Fibroblast of lung (primary cell): ENCODE measurements at places on chromosomes 6 and 20.

- peak; percentile 62 for DNase-seq
Observed at GRCh38 chr6:17879184-17879583, 108.3 kb downstream of the KIF13A start.

DNA sequence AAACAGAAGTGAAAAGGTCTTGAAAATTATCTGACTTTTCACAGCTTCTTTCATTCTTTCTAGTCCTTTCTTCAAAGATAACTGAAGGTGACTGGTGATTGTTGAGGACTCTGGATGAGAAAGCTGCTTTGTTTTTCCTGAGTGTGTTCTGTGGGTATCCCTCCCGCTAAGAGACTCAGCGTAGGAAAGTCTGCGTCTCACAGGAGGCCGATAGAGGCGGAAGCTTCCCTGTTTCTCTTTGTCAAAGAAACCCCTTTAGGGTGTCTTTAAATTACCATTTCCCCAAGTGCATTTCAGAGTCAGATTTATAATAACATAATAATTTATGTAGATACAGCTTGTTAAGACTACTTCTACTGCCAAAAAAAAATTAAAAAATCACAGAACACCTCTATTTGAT, 31.2 kb upstream of the IRF4 start:
- DNase-seq, result no peak

DNA sequence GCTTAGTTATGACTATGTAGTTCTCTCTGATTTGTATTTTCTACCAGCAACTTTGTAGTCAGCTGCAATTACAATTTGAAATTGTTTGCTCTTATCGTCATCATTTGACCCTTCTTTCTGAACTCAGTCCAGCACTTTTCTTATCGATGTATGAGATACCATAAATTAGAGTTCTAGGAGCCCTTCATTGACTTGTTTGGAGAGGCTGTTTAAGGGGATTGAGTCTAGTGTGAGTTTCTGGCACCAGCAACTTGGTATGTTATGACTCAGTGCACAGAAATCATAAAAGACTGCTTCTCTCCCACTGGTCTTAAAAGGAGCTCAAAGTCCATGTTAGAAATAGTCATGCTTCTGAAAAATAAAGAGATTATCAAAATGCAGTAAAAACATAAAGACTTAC, 190.3 kb downstream of the TENT5A start:
- DNase-seq, result peak; percentile 68

- DNase-seq, result no peak
Observed at GRCh38 chr20:50668798-50669197, 22.5 kb downstream of the RIPOR3 start.

DNA sequence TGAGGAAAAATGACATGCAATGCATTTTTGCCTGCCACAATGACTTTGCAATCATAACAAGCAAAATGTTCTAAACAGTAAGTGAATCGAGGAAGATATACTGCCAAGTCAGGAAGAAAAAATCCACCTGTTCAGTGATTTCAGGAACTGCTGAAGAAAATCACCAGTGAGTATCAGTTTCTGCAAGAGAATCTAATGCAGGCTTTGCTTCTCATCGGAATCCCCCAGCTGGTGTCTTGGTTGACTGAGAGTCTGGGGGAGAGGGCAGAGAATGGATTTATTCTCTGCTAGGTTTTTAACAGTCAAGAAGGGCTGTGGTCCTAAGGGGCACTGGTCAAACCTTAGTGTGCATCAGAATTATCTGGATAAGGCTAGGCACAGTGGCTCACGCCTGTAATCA, 363.4 kb downstream of the CDH26 start:
- no peak for DNase-seq

DNA sequence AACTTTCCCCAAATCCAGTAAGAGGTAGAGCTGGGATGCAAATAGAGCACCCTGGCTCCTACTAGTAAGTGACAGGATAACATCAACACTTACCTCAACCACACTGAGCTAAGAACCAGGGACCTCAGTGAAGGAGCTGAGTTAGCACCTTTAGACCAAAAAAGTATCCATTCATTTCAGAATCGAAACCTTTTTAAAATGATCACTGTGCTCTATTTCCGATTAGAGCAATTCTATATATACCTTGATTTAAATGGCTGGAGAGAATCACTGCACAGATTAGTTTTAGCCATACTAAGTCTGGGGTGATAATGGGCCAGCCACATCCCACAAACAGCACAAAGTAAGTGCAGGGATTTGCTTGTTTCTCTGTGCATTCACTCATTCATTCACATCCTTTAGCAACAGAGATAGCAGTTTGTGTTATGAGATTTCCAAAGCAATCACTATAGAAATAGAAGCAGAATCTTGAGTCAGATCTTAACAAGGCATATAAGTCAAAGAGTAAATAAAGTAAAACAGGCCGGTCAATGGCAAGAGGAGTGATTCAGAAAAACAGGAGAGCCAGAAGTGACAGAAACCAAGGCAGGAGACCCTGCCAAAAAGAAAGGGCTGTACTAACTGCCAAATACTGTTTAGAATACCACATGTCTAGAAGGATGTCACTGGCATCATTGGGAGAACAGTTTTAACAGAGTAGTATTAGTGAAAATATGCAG, 136.3 kb downstream of the KIF13A start:
- peak; percentile 64 for DNase-seq

- DNase-seq, result no peak
Observed at GRCh38 chr6:11282245-11282644, 49.8 kb upstream of the NEDD9 start.

- DNase-seq, result no peak
Observed at GRCh38 chr6:1724124-1724523, 114.4 kb downstream of the FOXC1 start.

- no peak for DNase-seq
Observed at GRCh38 chr6:1135726-1136414, 176.0 kb upstream of the FOXQ1 start.

GRCh38 chr6:136015531-136015930, 164.0 kb downstream of the PDE7B start:
- peak; percentile 72 for DNase-seq

DNA sequence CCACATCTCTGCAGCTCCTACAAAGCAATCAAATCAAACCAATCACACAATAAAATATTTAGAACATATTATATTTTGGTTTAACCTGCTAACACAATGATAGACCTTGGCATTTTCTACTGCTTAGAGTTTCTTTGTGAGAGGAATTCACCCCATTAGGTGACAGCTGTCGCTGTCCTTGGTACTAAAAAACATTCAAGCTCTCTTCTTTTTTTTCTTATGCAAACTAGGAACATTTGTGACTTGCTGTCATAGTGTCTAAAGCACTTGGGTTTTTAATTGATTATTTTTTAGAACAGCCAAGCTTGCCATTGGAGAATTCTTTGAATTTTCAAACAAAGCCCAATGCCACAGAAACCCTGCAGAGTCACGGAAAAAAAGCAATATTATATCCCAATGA, 46.4 kb downstream of the CNR1 start:
- DNase-seq, result no peak

DNA sequence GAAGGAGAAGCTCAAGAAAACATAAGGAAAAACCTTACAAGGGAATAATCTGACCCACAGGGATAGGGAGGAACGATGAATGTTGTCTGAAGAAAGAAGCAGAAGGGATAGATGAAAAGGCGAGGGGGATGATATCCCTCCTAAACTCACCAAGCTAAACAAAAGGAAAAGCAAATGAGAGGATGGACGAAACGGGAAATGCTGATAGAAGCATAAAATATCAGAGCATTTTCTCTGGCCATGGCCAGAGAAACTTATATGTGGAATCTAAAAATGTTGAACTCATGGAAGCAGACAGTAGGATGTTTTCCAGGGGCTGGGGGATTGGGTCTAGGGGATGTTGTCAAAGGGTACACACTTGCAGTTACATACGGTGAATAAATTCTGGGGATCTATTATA, 148.4 kb upstream of the FOXQ1 start:
- DNase-seq, result no peak

DNA sequence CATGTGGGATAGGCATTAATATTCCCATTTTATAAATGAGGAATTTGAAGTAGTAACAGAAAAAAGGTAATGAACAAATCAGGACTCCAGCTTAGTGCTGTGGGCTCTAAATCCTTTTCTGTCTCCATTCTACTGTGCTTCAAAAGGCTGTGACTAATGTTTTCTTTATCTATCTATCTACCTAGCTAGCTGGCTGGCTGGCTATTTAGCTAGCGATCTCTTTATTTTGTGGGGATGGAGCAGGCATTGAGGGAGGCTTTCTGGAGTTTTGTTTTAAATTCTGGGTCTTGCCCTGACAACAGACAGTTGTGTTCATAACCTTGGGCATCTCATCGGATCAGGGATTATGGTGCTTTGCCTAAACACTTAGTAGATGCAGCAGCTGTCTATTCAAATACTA, 139.2 kb downstream of the SOX4 start:
- no peak for DNase-seq

DNA sequence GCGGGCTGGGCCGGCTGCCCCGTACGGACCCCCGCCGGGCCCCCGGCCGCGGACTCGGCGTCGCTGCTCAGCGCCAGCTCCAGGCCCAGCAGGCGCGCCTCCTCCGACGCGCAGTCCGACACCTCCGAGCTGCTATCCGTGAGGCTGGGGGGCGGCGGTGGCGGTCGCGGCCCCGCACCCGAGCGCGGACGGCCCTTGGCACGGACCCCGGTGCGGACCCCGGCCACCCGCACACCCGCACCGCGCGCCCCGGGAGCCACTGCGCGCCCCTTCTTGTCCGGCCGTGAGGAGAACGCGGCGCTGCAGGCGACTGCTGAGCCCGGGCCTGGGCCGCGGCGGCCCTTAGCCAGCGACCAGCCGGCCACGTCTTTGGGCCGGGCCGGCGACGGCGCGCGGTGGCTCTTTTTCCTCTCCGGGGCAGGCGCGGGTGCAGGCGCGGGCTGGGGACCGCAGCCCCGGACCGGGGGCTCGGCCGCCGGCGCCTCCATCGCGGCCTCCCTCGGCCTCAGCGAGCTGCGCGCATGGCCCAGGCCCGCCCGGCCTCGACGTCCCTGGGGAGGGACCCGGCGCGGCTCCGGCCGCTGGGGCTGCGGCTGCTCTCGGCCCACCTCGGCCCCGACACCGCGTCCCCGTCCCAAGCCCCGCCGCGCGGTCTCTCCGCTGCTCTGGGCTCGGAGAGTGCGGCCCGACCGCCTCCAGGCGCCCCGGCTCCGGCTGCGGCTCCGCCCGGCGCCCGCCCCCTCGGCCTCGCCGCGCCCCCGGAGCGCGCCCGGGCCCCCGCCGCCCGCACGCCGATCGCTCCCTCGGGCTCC, 12.9 kb upstream of the TLDC2 start:
- DNase-seq, result no peak

- DNase-seq, result peak; percentile 81
Observed at GRCh38 chr6:57216235-57217101, 5.6 kb downstream of the RAB23 start.

DNA sequence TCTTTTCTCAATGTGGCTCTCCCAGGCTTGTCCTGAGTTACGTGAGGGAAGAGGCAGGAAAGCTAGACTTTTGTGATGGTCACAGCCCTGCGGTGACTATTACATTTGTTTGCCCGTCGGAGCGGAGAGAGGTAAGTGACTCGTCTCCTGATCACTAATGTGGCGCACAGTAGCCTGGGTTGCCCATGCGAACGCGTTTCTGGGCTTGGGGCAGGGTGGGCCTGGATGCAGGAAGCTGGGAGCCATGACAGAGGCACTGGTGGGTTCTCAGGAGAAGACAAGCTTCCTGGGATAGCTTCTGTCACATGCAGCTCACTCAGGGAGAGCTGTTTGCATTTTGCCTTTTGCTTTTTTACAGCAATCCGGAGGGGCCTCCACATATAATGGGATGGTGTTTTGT, 60.6 kb downstream of the IGF2R start:
- DNase-seq, result no peak

- no peak for DNase-seq
Observed at GRCh38 chr20:15705975-15706374, 867.3 kb downstream of the KIF16B start.

DNA sequence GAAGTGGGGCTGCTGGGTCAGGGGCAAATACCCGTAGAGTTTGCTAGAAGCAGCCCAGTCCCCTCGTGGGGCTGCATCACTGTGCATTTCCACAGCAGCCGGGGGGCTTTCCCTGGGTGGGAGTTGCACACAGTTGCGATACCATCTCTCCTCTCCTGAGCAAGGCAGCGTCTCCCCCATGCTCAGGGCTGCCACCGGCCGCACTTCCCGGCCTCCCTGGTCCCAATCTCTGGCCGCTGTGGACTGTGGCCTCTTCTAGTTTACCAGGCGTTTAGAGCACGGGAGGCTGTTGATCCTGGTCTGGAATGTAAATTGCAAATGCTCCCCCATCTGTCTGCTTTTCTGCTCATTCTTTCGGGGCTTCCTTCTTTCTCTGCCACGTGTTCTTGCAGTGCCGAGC, 31.1 kb downstream of the OSBPL2 start:
- DNase-seq, result no peak

DNA sequence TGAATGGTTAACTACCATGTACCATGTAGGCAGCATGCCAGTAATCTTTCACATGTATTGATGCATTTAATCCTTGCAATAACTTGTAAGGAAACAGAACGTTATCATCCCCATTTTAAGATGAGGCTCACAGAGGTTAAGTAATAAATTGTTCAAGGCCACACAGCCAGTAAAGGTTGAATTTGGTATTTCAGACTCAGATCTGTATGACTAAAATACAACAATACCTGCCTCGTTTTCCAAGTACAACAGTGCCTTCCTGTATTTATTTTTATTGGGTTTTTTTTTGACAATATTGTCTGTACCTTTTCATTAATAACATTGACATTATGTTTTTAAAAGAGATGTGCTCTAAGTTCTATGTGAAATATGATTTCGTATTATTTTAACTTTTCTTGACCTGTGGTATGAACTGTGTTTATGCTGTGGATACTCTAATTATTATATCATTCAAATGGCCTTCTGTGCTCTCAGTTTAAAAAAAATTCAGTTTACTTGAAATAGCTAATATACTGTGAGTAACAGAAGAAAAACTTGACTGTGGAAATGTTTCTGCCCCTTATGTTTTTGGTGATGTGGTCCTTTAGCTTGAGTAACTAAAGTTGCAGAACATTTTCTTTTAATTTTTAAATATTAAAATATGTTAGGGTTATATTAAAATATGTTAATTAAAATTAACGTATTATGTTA, 39.7 kb downstream of the XRN2 start:
- DNase-seq, result peak; percentile 48

- no peak for DNase-seq
Observed at GRCh38 chr6:1612299-1612973, 2.7 kb downstream of the FOXC1 start.
